ENCODE measurements at places on chromosomes 1 and 21. TPM values are rescaled to one million over a fixed set of nuclear protein-coding genes. Genes with fewer than 3 reads are reported as not detected.
A peak's percentile ranks its signal among the peaks of the same experiment; 100 is the strongest.

GRCh38 chr1:233983811-233984210 lies 79.3 kb downstream of the SLC35F3 start:
- H3K27me3 ChIP-seq, result no peaks in the 10 kb centered on the region
- H3K4me1 ChIP-seq, result no peaks in the 10 kb centered on the region
- peak; percentile 55 for DNase-seq
- H3K27ac ChIP-seq, result no peak overlapping the region
- no peaks in the 10 kb centered on the region for H3K36me3 ChIP-seq
- H3K4me3 ChIP-seq, result no peak overlapping the region

DNA sequence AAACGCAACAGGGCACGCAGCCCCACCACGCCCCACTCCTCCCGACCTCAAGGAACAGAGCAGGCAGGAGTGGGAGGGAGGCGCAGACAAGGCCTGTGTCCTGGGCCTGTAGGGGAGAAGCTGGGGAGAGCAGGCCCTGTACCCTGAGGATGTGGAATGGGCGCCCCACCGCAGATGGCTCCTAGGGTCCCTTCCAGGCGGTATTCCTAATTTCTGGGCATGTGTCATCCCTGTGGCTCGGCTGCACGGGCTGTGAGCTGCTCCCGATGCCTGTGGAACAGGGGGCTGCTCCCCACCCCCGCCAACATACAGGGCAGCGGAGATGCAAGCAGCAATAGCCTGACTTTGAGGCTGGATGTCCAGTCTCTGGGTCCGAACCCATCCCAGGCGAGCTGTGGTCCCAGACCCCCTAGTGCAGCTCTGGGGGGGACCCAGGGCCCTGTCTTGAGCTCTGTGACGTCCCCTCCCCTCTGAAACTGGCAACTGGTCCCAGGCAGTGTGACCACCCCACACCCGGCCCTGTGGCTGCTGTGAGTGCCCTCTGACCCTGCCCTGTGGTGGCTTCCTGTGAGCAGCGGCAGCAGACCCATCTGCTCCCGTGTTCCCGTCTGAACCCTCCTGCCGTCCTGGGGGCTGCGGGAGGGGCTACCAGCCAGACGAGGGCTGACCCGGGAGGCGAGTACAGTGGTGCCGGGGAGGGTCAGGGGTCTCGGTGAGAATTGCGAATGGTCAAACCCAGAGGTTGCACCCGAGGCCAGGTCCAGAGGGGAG lies 13.9 kb upstream of the COL6A2 start:
- H3K27ac ChIP-seq, result no peak overlapping the region
- peak; percentile 88 for DNase-seq
- H3K4me3 ChIP-seq, result no peak overlapping the region
- no peaks in the 10 kb centered on the region for H3K36me3 ChIP-seq
- H3K4me1 ChIP-seq, result peaks cover 40% of the 10 kb centered on the region

GRCh38 chr1:236120721-236121153 lies 21.6 kb upstream of the GPR137B start:
- no peaks in the 10 kb centered on the region for H3K4me1 ChIP-seq
- H3K27ac ChIP-seq, result no peak overlapping the region
- no peaks in the 10 kb centered on the region for H3K27me3 ChIP-seq
- H3K36me3 ChIP-seq, result no peaks in the 10 kb centered on the region

- no peak overlapping the region for H3K4me3 ChIP-seq
- no peak for DNase-seq
- peaks cover 67% of the 10 kb centered on the region for H3K4me1 ChIP-seq
- no peaks in the 10 kb centered on the region for H3K27me3 ChIP-seq
- peak overlapping the region; percentile 55 for H3K27ac ChIP-seq
- no peaks in the 10 kb centered on the region for H3K36me3 ChIP-seq
Observed at GRCh38 chr1:109790735-109791494, 27.2 kb upstream of the EPS8L3 start.

The KIF26B gene
- total RNA-seq, result 1.7 TPM
